Kidney (tissue), 22 donors: ENCODE measurements at places on chromosomes 7 and 10. TPM values are rescaled to one million over a fixed set of nuclear protein-coding genes. Genes with fewer than 3 reads are reported as not detected.
A peak's percentile ranks its signal among the peaks of the same experiment; 100 is the strongest.

DNA sequence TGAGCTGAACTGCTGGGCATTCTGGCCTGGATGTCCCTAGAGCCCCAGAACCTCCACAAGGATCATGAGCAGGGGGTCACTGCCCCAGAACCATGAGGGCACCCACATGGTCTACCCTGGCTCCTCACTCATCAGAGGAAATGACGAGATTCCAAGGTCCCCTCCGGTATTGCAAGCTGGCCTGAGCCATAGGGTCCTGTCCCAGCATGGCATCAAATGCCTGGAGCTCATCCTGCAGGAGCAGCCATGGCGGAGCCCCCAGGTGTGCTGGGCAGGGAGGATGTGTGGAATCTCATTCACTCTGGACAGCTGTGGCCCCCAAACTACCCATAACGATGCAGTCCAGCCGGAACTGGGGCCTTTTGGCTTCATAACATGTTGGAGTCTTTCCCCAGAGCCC lies 66.6 kb upstream of the ANTXRL start:
- DNase-seq, result peak; percentile 27

GRCh38 chr7:152556013-152556755 lies 119.8 kb downstream of the XRCC2 start:
- DNase-seq, result no peak

DNA sequence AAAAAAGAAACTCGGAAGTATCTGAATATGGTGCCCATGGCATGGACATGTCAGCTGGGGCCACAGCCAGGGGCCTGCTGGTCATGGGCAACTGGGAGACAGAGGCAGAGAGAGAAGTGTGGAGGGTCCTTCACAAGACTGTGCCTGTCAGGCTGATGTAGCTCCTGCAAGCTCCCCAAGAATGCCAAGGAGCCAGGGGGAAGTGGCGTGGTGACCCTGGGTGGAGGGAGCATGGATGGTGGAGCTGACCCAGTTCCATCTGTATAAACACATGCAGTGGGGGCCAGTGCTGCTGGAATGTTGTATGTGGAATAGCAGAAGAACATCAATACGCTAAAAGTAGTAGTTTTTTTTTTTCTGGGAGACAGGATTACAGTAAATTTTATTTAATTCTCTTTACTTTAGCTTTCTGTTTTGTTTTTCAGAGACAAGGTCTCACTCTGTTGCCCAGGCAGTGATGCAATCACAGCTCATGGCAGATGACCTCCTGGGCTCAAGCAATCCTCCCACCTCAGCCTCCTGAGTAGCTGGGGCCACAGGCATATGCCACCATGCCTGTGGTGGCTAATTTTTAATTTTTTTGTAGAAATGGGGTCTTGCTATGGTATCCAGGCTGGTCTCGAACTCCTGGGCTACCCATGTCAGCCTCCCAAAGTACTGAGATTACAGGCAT lies 10.5 kb upstream of the ZMIZ2 start:
- DNase-seq, result no peak

DNA sequence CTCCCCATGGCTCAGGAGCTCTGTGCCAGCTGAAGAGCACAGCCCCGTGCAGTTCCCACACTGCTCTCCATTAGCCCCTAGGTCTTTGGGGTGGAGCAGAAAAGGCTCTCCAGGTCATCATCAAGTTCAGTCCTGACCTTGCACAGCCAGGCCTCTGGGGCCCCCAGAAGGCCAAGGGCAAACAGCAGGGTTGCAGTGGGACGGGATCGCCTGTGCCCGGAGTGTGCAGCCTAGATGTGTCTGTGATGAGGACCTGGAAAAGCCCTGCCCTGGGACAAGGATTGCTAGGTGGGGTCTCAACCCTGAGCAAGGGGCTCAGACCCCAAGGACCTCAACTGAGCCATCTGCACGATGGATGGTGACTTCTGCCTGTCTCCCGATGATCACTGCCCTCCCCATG lies 549 bp downstream of the INMT start:
- DNase-seq, result no peak

DNA sequence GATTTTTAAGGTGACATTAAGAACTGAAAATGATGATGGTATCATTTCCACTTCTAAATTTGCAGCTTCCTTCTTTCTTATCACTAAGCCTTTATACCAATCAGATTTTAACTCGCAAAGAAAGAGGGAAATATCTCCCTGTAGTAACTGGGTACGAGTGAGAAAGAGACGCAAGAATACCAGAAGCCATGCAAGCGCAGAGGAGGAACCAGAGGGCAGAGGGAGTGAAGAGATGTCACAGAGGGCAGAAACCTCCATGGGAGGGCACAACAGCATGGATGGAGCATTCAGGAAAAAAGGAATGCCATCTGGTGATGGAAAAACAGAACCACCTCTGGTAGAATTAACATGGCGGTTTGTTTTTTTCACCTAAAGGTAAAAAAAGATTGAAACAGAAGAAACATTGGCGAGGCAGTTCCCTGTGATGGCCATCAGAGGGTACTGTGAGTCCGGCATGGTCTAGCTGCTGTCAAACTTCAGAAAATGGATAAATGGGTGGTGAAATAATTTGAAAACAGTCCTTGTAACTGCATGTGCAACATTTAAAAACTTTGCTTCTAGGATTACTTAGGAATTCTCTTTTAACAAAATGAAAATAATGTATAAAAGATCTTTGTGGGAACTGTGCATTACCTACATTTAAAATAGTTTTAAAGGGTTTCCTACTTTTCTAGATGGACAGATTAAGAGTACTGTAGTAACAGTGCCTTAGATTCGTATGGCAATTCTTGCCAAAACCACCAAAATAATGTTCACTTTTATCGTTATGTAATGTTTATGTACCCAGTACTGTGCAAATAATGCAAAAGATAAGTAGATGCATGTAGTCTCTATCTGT lies 91.8 kb downstream of the ARHGAP12 start:
- peak; percentile 13 for DNase-seq

GRCh38 chr7:26147030-26147429 lies 5.0 kb upstream of the NFE2L3 start:
- no peak for DNase-seq

DNA sequence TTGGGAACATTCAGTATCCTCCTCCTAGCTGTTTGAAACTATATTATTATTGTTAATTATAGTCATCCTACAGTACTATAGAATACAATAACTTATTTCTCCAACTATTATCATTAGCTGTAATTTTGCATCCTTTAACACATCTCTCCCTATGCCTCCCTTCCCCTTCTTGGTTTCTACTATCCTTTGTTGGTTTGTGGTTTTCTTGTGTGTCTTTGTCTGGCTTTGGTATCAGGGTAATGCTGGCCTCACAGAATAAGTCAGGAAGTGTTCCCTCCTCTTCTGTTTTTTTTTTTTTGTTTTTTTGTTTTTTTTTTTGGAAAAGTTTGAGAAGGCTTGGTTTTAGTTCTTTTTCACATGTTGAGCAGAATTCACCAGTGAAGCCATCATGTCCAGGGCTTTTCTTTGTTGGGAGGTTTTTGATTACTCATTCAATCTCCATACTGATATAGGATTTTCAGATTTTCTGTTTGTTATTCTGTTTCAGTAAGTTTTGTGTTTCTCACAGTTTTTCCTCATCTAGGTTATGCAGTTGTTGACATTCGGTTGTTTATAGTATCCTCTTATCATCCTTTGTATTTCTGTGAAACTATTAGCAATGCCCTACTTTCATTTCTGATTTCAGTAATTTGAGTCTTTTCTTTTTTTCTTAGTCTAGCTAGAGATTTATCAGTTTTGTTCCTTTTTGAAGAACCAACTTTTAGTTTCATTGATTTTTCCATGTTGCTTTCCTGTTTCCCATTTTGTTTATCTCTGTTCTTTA lies 21.6 kb downstream of the C1GALT1 start:
- no peak for DNase-seq

DNA sequence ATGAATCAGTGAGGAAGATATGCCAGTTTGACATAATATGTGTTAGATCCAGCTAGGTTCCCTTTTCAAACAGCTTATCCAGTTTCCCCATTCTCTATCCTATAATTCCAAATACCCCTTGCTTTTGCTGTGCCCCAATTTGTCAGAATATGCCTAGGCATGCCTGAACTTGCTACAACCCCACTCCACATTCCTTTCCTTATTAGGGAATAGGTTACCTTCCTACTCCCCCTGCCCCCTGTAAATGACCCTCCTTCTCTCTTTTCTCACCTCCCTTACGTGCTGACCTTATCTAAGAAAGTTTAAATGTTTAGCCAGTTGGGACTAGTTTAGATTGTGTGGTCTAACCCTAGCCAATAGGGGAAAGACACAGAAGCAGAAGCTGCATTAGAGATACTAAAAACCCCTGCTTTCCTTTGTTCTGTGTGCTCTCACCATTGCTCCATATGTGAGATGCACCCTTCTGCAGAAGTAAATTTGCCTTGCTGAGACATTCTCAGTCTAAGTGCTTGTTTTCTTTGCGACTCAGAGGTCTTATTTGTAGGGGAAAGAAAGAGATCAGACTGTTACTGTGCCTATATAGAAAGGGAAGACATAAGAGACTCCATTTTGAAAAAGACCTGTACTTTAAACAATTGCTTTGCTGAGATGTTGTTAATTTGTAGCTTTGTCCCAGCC lies 267.8 kb downstream of the SH2D4B start:
- no peak for DNase-seq

The MYOF gene
- total RNA-seq, result 134 TPM

The HOXA13 gene
- total RNA-seq, result 0.44 TPM
